Epithelial cell of prostate (primary cell): ENCODE measurements at places on chromosomes 1 and 21.

DNA sequence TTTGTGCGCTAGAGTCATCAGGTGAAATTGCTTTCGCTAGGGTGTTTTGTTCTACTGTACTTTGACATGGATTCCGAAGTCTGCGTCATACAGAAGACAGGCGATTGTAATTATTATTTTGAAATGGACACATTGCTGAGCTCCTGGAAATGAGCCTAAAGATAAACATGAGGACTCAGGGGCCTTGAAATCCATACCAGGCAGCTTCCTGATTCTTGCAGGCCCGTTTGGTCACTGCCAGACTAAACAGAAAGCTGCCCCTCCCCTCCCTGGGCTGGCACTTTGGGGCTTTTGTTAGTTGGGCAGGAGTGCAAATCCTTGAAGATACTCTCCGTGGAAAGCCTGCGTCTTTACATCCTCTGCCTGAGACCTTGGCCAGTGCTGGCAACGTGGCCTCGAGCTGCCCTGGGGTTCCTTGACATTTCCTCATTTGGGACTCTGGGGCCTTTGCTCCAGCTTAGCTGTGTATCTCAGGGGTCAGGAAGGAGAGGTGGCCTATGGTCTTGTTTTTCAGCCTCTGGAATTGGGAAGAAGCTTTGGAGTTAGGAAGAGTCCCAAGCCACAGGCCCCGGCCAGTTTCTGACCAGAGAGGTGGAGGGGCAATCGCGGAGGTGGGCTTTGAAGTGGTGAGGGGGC lies 26.9 kb upstream of the KCNE2 start:
- no peak for DNase-seq

DNA sequence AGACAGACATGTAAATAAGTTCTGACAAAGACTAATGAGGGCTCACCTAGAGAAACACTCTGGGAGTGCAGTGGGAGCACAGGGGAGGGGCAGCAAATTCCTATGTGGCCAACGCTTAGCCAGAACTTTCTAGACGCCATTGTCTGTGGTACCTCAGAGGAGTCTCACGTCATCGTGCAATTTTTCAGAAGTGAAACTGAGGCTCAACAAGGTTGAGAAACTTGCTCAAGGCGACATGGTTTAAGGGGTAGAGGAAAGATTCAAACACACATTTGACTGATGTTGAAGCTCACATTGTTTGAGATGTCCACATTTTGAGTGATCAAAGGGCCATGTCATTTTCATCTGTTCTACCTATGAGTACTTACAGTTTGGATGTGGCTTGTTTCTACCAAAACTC lies 152.6 kb upstream of the LMO4 start:
- DNase-seq, result no peak

DNA sequence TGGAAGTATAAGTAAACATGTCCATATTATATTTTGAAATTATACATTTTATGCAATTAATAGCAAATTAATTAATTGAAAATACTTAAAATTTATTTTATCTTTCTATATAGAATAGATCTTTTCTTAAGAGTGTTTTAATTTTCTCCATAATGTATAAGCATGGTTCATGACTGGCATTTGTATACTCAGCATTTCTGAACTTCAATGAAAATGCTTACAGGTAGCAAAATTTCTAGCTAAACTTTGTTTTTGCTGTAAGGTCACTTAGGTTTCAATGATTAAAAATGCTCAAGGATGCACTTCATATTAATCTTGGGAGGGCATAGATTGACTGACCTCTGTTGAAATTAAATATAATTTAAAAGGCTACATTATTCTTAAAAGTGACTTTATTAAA lies 1108.1 kb downstream of the BRINP3 start:
- DNase-seq, result no peak

DNA sequence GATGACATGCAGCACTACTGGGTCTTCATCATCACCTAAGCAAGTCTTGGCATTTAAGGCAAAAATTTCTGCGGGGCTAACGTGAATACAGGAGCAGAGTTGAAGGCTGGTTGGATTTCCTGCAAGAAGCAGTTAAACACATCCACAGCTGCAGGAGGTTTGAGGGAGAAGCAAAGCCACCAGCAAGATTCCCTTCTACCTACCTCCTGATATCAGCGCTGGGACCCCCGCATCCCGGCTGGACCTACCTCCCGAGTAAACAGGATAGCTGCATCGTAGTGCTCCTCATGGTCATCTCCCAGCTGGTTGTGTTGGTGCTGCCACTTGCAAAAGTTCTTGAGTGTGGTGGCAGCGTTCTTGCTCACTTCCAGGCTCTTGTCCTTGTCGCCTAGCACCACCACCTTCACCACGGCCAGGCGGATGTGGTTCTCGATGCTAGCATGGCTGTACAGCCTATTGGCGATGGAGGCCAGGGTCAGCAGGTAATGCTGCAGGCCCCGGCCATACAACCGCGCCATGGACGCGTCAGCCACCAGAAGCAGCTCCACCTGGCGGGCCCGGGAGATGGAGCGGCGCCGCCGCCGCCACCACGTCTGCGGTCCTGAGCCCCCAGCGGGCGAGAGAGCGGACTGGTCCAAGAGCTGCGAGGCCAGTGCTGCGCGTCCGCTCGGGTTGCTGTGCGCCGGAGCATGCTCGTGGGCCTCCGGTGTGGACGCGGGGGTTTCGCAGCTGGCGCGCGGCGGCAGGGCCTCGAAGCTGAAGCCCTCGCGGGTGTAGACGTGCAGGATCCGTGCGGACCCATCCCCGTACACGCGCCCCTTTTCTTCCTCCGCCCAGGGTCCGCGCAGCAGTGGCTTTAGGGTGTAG lies 1.6 kb downstream of the ADAMTS5 start:
- no peak for DNase-seq

GRCh38 chr1:196393742-196394141 lies 214.5 kb downstream of the KCNT2 start:
- DNase-seq, result no peak

DNA sequence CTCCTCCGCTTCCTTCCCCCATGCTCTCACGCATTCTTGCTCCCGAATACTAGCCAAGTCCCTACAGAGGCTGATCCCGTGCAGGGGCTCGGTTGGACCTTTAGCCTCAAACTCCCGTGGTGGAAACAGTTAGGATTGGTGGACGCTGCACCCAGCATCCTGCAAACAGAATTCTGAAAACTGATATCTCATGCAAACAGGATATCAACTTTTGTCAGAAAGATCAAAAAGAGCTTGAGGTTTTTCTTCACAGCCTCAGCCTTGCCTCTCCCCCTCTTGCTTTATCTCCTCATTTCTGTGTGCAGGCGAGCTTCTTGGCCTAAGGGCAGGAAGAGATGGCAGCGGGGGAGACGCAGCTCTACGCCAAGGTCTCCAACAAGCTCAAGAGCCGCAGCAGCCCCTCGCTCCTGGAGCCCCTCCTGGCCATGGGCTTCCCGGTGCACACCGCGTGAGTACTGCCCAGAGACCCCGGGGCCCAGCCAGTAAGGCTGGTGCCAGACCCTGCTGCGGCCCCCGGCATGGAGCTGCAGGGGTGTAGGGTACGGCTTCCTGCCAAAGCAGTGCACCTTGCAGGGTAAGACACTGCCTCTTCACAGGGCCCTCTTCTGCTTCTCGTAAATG lies at the start of gene UBASH3A:
Gene UBASH3A, plus strand, starts transcription at position 292 of the 621 bp plus-strand sequence. Its CDS starts 44 bp downstream, at position 336.
- DNase-seq, result no peak
